AG20443 (cell line): ENCODE measurements at places on chromosomes 1 and 21.

DNA sequence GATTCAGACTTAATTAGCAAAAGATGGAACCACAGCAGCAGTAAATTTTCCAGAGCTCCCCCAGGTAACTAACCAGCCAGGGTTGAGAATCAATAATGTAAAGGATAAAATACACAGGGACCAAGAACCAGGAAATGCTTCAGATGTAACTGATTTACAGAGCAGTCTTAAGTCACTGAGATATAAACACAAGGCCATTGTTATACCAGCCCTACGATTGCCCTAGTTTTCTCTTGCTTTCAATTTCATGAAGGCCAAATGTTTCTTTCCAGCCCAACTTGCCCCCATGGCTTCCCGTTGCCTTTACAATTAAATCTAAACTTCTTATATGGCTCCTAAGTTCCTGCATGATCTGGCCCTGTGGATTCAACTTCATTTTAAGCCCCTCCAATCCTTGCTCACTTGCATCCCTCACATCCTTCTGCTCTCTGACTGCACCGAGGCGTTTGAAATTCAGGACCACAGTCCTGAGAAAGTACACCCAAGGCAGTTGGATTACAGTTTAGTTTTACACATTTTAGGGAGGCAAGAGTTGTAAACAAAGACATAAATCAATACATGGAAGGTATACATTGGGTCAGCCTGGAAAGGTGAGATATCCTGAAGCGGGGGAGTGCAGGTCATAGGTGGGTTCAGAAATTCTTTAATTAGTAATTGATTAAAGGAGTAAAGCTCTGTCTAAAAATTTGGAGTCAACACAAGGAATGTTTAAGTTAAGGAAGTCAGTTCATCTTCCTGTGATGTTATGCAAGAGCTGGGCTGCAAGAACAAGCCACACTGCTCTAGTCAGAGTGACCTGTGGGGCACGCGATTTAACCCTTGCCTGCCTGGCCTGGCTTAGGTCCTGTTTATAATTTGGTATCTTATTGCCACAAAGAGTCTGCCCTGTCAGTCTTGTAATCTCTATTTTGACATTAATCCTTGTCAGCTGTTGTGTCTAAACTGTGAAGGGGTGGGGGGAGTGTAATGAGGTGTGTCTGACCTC lies 69.9 kb upstream of the COG2 start:
- no peak for DNase-seq

- peak; percentile 5 for DNase-seq
Measured at GRCh38 chr1:148160048-148160342, 7.9 kb upstream of the NBPF11 start.

GRCh38 chr1:194917769-194918168 lies 1690.5 kb downstream of the KCNT2 start:
- DNase-seq, result no peak

GRCh38 chr21:15908187-15908586 lies 178.4 kb downstream of the USP25 start:
- no peak for DNase-seq

DNA sequence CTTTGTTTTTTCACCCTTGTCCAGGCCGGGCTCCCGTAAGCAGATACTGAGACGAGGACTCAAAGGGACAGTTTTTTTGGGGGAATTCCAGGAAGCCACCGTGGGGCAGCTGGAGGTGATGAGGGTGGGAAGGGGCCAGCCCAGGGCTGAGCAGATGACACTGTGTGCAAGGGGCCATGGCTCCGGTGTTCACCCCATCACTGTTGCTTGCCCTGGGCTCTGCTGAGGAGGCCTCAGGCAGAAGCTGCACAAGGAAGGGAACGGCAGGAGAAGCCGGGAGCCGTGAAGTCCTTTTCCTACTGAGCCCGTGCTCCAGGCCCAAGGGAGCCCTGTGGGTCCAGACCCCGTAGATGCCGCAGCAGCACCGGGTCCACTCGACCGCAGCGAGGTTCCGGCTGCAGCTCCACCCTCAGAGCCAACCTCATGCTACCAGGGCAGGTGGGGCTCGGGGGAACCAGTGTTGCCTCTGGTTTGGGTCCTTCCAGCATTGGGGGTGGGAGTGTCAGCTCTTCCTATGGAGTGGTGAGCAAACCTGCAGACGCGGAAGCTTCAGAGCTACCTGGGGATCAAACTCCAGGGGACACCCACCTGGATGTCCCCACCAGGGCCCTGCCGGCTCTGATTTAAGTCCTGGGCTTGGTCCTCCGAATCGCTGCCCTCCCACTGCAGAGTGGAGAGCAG lies 4.3 kb upstream of the CALML6 start:
- no peak for DNase-seq

- no peak for DNase-seq
Measured at GRCh38 chr1:6982860-6983259, 197.6 kb downstream of the CAMTA1 start.

- DNase-seq, result no peak
Measured at GRCh38 chr1:64986903-64987871, 20.8 kb upstream of the JAK1 start.

GRCh38 chr1:234001817-234002216 lies 97.3 kb downstream of the SLC35F3 start:
- no peak for DNase-seq

- no peak for DNase-seq
Measured at GRCh38 chr21:35142036-35142815, 93.1 kb upstream of the RUNX1 start.

DNA sequence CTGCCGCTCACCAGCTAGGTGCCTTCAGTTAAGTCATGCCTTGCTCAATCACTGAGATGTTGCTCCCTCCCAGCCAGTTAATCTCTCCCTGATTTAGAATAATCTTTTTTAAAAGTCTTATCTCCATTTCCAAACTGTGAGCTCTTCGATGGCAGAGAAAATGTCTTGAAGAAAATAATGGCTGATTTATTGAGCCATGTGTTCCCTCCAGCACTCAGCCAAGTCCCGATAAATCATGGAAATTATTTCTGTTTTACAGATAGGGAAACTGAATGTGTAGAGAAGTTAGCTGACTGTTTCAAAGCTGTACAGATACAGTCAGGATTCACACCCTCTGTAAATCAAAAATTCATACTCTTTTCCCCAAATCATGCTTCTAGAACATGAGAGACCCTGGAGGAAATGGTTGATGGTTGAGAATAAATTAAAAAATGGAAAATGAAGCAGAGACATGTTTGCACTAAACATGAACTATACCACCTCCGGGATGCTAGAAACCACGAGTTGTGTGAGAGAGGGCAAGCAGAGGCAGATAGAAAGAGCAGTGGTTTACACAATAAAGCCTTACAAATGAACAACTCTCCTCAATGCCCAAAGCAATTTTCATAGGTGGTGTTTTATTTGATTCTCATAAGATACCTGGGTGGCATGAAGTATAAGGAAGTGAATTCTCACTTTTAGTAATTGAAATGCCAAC lies 376.4 kb downstream of the PLPP3 start:
- no peak for DNase-seq

- no peak for DNase-seq
Measured at GRCh38 chr1:182620924-182621585, 16.9 kb upstream of the RGS16 start.

DNA sequence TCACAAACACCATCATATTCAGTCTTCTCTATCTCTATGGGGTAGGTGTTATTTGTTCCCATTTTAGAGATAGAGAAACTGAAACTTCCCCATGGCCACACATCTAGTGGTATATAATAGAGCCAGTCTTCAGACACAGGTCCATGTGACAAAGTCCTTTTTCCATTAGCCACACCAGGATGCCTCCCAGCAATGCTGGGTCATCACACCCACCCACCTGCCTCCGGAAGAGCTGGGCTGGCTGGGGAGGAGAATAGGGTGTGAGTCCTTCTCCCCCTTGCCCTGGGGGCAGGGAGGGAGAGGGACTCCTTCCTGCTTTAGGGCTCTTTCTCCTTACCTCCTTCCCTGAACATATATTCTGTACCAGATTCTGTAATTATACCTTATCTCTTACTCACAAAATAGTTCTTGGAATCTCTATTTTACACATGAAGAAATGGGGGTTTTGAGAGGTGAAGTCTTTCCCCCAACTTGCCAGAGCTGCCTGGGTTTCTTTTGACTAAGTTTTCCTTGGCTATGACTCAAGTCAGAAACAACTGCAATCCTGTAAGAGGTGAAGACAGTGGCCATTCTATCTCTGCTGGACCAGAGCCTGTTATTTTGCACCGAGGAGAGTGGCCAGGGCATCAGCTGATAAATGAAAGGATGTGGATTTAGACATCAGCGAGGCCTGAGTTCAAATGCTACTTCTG lies 30.0 kb downstream of the SOX13 start:
- DNase-seq, result no peak

DNA sequence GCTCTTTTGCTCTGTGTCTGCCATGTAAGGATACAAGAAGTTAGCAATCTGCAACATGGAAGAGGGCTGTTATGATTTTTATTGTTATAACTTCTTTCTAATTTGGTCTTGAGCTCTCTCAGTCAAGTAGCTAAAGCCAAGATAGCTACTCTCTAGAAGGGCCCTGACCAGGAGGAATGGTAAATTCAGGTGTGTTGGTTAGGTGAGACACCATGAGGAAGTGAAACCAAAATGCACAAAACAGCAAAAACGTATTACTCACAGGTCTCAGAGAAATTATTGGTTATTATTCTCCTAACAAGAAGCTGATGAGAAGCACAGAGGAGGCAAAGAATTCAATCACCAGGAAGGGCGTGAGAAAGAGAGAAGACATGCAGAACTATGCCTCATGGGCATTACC lies 51.8 kb upstream of the INSL5 start:
- DNase-seq, result no peak

GRCh38 chr1:17313530-17314309 lies 5.7 kb downstream of the PADI4 start:
- no peak for DNase-seq

DNA sequence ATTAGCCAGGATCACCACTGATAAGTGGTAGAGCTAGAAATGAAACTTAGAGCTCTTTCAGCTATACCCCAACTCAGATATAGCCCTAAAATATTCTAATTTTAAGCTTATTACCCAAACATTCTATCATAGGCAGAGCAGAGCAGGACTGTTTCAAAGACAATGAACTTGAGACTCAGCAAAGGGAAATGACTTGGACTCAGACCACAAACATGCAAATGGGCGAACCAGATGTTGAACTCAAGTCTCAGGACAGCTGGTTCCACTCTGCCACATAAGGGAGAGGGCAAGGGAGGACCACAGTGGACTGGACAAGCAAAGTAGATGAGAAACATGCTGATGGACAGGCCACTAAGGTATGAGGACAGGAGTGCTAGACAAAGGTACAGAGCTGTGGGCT lies 315.3 kb downstream of the OMA1 start:
- DNase-seq, result no peak

- no peak for DNase-seq
Measured at GRCh38 chr1:175801979-175802378, 58.6 kb upstream of the TNR start.

- no peak for DNase-seq
Measured at GRCh38 chr1:185804206-185804605, 70.0 kb downstream of the HMCN1 start.
